B cell (primary cell): ENCODE measurements at places on chromosomes 7 and 10. TPM values are rescaled to one million over a fixed set of nuclear protein-coding genes. Genes with fewer than 3 reads are reported as not detected.

MYOZ1 gene
- not detected in 2 replicates for polyA plus RNA-seq

ANKRD61 gene
- polyA plus RNA-seq, result 0.13 TPM in 1 of 2 replicates, not detected in the other

GALNT17 gene
- not detected in 2 replicates for polyA plus RNA-seq

FBXW4 gene
- 72.9 and 86.2 TPM in 2 replicates for polyA plus RNA-seq

CPEB3 gene
- polyA plus RNA-seq, result 1.6 and 2.0 TPM in 2 replicates
